ENCODE measurements at places on chromosomes 2 and 18.

GRCh38 chr2:40488101-40488601, 36.3 kb upstream of the SLC8A1 start:
- no peak for DNase-seq

DNA sequence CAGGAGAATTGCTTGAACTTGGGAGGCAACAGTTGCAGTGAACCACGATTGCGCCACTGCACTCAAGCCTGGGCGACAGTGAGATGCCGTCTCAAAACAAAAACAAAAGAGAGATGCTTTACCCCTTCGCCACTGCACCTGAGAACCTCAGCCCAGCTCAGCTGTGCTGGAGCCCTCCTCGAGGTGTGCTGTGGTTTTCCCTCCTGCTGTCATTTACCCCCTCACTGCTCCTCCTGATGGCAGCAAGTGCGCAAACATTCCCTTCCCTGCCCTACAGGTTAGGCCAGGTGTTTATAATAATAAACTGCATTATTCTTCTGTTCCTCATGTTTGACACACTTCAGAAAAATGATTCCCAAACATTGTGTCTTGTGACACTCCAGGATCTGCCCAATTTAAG, 8.4 kb downstream of the FBXO36 start:
- no peak for DNase-seq

GRCh38 chr2:43408407-43409160, 182.2 kb upstream of the ZFP36L2 start:
- DNase-seq: no peak

GRCh38 chr2:110688594-110689091, 10.8 kb upstream of the BUB1 start:
- DNase-seq: no peak

- no peak for DNase-seq
Measured at GRCh38 chr2:86337244-86337835, at the start of gene REEP1. REEP1 (minus strand) TSS chr2:86337626; CDS start chr2:86337510, 116 bp downstream.

- no peak for DNase-seq
Measured at GRCh38 chr2:31107591-31108300, 30.5 kb downstream of the GALNT14 start.

DNA sequence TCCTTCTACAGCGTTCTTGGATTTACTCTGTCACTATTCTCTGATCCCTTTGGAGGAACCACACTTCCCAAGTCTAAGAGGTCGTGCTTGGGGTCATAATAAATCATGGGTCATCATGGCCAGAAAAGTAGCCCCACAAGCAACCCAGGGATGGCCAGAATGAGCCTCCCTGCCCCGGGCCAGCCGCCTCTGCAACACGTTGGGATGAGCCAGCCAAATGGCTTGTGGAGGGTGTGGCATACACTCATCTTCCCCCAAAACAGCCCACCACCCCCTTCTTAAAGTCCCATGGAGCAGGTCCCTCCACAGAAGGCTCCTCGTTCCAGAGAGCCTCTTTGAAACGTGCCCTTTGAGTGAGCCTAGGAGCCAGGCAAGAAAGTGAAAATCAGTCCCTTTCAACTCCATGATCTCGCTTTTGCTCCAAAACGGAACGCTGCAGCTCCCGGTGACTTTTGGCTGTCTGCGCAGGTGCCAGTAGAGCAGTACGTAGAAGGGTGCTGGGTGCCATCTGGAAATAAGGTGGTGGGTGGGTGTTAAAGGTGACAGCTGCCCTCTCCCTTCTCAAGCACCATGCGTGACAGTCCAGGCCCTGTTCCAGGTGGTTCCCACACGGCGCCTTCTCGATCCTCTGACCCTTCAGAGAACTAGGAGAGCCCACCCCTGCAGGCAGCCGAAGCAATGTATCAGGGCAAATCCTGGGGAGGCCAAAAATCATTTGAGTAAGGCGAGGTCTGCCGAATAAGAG, 48.5 kb upstream of the FOSL2 start:
- DNase-seq: no peak

DNA sequence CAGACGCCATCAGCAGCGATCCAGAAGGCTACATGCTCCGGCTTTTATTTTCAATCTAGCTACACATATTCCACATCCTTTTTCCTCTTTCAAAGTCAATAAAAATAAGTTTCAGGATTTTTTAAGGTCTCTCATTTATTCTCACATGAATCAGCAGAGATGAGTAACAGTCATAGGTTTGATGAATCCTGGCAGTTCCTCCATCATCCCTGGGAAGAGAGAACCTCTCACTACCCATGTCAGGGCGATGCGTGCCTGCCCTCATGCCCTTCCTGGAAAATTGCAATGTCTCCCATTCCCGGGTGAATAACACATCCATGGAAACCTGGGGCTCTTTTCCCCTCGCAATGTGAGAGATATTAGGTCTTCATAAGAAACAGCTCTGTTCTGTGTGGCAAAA, 301.1 kb upstream of the SMIM21 start:
- no peak for DNase-seq

DNA sequence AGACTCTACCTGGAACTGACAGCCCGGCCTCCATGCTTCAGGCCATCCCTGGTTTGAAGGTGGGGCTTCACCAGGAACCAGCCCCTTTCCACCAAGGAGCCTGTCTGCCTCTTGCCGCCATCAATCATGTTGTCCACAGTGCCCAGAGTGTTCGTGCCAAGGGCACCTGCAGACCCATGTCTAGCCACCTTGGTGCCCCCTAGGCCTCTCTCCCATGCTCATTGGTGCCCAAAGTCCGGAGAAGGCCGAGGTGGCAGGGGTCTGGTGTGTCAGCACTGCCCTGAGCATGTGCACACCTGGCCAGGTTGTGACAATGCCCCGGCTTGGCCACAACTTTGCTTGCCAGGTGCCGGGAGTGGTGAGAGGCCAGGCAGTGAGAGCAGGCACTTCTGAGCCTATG, 114.8 kb downstream of the COPS8 start:
- DNase-seq: no peak

GRCh38 chr18:25251068-25251467, 100.9 kb downstream of the ZNF521 start:
- DNase-seq: no peak

GRCh38 chr2:11829324-11829946, 83.0 kb downstream of the LPIN1 start:
- peak; percentile 77 for DNase-seq

DNA sequence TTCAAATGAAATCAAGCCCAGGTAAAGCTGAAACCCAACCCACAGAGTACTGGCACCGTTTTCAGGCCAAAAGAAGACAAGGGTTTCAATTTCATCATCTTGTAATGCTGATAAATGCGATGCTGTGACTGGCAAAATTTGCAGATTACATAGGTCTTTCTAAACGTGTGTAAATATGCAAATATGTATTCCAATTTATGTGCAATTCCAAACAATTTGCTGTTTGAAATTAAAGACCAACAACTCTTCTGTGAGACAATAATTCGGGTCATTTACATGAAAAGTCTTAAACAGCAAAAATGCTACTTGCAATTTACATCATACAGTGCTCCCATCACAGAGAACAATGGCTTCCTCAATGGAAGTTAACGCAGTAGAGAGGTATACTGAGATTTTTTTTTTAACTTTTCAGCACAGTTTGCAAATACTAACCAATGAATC, 2.8 kb upstream of the ZNF532 start:
- DNase-seq: no peak

DNA sequence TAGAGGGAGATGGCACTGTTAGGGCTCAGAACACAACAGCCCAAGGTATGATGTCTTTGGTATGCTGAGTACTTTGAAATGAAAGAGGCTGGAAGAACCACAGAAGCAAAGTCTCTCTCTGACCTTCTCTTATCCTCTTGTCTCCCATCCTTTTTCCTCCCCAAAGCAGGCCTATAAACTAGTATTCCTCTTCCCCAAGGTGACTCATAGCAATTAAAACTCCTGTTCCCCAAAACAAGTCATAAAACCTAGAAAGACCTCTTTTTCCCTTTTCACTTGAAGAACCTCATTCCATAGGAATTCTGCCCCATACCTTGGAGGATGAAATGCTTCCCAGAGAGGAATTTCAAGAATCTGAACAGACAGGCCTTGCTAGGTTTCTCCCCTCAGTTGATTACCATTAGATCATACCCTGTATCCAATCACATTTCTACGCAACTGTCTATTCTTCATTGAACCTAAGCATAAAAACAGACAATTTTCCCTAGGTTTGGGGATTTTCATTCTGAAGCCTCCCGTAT, 25.7 kb downstream of the MDH1 start:
- no peak for DNase-seq

DNA sequence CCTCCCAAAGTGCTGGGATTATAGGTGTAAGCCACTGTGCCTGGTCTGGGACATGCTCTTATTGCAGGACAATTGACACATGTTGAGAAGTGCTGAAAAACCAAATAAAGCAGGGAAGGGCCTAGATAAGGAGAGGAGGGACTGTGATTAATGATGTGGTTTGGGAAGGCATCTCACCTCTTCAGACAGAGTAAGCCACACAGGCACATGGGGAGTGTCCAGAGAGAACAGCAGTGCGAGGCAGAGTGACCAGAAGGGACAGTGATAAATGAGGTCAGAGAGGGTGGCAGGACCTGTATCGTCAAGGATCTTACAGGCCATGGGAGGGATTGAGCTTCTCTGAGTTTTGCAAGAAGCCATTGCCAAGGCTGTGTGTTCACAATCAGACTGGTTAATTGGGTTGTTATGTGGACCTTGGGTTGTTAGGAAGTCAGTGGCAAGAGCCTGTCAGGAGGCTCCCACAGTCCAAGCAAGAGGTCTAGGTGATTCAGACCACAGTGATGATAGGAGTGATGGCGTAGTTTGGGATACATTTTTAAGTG, 58.5 kb downstream of the EIF5B start:
- no peak for DNase-seq

DNA sequence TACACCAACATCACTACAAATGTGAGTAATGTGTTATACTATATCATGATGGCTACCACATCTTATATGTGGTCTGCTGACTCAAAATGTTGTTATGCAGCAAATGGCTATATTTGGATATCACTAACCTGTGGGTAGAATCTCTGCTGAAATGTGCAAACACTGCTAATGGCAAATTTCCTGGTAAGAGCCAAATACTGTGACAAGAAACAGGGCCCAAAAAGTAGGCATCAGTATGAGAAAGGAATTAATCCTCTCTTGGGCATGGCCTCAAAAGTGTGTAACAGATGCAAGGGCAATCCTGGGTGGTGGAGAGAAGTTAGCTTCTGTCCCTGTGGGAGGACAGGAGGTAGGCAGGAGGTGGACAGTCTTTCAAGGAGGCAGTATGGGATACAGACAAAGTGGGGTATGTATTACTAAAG, 13.3 kb downstream of the ATF2 start:
- no peak for DNase-seq

DNA sequence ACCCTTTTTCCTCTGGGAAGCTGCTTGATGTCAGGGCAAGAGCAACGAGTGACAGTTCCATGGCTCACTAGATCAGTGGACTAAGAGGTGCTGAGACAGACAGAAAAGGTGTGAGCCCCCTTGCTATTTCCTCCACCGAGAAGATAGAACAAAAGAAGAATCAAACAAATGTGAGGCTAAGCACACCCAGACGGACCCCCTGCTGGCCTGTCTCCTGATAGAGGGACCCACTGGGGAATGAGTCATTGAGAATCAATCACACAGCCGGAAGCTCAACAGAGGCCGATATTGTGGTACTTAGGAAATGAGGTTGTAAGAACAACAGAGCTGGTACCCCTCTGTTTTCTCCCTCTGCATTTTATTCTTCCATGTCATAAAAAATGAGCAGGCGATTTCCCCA, 89.8 kb upstream of the TEX51 start:
- no peak for DNase-seq

- no peak for DNase-seq
Measured at GRCh38 chr2:111898703-111899514, 502 bp downstream of the MERTK start.

DNA sequence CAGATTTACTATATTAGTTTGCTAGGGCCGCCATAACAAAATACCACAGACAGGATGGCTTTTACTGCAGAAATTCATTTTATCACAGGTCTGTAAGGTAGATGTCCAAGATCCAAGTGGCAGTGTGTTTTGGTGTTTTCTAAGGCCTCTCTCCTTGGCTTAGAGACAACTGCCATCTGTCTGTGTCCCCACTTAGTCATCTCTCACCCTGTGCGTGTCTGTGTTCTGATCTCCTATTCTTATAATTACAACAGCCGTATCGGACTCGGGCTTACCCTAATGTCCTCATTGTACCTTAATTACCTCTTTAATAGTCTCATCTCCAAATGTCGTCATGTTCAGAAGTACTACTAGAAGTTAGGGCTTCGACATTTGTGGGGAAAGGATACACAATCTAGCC, 362.3 kb upstream of the CDH19 start:
- no peak for DNase-seq

- no peak for DNase-seq
Measured at GRCh38 chr2:160367887-160368286, 125.7 kb downstream of the RBMS1 start.

- no peak for DNase-seq
Measured at GRCh38 chr2:3631851-3632659, 25.9 kb upstream of the ALLC start.

GRCh38 chr2:124476291-124476690, 451.2 kb downstream of the CNTNAP5 start:
- DNase-seq: no peak

DNA sequence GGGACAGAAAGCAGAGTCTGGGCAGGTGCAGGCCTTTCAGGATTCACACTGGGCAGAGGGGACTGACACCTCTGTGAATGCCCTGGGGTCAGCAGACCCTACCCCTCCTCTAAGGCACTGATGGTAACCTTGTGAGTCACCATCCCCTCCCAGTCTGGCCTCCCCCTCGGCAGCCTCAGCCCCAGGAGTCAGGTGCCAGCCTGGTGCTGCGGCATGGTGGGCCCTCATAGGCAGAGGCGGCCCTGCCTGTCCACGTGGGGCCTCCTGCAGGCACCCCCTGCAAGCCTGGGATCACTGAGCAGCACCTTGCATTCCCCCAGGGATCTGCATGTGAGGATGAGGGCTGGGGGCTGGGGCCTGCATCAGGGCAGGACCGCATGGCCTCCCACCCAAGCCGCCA, 4.8 kb upstream of the GPR17 start:
- no peak for DNase-seq

- no peak for DNase-seq
Measured at GRCh38 chr18:41131050-41131449, 824.0 kb upstream of the PIK3C3 start.

All from NCI-H1105 (cell line).